ENCODE measurements at places on chromosomes 11 and 22. TPM values are rescaled to one million over a fixed set of nuclear protein-coding genes. Genes with fewer than 3 reads are reported as not detected.

The DGAT2 gene
- 2.3 TPM for total RNA-seq

The C11orf97 gene
- not detected for total RNA-seq

The TEX54 gene
- not detected for total RNA-seq

The NXPE4 gene
- not detected for total RNA-seq

The RTN4R gene
- total RNA-seq, result 0.26 TPM

The DENND6B gene
- 2.1 TPM for total RNA-seq

The OR8B12 gene
- total RNA-seq, result not detected

The SYT7 gene
- total RNA-seq, result 9.2 TPM

The TCN1 gene
- not detected for total RNA-seq

The OTOG gene
- total RNA-seq, result not detected

The FAM83F gene
- total RNA-seq, result not detected

The TRPM5 gene
- total RNA-seq, result not detected

The DEPDC7 gene
- total RNA-seq, result 5.6 TPM

- DNase-seq, result peak; percentile 3
Measured at GRCh38 chr11:72642043-72642883, 32.0 kb downstream of the PDE2A start.

- DNase-seq, result peak; percentile 24
Measured at GRCh38 chr22:19287076-19287707, 4.3 kb downstream of the CLTCL1 start.

- peak; percentile 86 for DNase-seq
Measured at GRCh38 chr11:123478352-123478987, 48.4 kb downstream of the GRAMD1B start.

DNA sequence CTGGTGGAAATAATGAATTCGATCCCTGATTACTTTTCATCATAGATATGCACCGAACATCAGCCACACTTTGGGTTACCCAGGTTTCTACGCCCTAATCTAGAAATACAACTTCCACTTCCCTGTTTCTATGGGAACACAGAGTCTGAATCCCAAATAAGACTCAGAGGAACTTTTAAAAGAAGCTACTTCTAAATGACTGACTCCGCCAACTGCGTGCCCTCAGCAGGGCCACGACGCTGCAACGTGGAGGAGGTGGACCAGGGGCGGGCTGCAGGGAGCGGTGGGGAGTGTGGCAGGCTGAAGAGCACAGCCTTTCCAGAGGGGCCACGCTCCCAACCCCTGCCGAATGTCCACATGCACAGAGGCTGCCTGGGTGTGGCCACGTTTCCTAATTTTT is 304.0 kb downstream of the SHANK2 start:
- no peak for DNase-seq

DNA sequence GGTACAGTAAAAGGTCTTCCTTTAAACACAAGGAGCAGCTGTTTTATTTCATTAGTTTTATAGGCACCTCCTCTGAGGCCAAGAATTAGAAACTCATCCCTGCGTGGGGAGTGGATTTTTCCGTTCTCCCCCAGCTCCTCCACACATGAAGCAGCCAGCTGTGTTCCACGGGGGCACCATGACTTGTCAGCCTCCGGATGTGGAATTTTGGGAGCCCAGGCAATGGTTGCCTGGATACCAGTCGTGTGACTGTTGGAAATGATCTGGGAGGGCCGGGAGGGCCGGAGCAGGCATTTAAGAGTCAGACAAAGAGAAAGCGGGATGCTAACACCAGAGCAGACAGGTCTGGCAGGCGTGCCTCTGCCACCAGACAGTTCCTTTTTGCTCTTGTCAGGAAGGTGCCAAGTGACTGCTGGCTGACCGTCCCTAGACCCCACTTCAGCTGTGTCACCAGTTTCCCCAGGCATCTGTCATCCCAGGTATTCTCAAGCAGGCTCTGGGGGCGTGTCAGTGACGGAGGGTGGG is 15.9 kb upstream of the CDC42EP2 start:
- DNase-seq, result peak; percentile 86

DNA sequence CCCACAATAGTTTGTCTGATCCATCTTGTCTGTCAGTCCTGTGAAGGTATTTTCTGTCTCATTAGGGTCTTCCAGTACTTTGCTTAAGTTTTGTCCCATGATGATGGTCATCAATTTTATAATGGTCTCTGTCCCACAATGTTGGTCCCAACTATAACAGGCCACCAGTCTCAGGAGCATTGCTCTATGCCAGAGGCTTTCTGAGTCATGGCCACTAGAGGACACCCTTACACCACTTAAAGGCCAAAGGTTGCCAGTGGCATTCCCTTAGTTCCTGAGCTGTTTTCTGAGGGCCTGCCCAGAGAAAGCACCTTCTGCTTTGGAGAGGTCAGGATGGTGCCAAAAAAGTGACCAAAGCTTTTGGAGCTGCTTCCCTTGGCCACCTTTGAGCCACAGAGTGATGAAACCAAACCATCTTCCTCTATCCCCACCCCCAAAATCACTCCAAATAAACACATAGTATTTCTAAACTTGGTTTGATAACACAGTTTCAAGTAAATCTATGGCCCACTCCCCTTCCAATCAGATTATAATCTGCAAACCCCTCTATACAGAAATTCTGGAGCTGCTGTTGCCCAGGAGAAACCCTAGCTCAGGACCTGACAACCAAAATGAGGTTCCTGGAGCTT is 19.3 kb downstream of the EIF3F start:
- DNase-seq, result peak; percentile 53

- no peak for DNase-seq
Measured at GRCh38 chr11:133656082-133656635, 123.9 kb upstream of the OPCML start.

GRCh38 chr11:3178349-3178748 is 13.2 kb upstream of the OSBPL5 start:
- DNase-seq, result no peak

DNA sequence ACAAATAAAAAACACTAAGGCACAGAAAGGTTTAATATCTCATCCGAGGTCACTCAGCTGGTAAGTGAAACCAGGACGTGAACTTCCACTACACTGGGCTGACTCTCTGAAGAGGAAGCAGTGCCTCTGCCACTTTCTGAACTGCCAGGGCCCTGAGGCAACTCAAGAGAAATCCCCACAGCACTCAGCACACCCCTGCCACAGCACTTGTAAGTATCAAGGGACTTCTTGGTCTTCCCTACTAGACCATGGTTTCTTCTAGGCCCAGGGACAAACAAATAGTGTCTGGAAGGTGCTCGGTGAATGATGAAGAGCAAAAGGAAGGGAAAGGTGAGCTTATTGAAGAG is 49.7 kb downstream of the RPL27A start:
- no peak for DNase-seq

GRCh38 chr22:46286941-46287872 is 9.5 kb upstream of the GTSE1 start:
- no peak for DNase-seq

- no peak for DNase-seq
Measured at GRCh38 chr11:65842144-65842543, 8.4 kb downstream of the SNX32 start.

DNA sequence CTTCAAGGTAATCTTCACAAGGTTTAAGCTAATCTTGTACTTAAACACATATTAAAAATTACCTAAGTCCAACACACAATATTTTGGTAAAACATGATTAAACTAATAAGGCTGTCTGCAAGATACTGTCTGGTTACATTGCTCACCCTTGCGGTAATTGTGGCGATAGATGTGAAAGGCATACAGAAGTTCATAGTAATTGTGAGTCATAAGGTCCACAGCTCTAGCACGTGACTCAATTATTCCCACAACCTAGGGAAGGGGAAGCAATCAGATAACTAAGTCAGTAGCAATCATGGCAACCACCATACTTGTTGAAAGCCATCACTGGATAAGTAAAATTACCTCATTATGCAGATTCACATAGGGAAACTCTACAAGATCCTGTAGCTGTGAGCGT is 30.5 kb upstream of the FNBP4 start:
- DNase-seq, result peak; percentile 96

- no peak for DNase-seq
Measured at GRCh38 chr22:30033137-30033536, 47.1 kb upstream of the HORMAD2 start.

DNA sequence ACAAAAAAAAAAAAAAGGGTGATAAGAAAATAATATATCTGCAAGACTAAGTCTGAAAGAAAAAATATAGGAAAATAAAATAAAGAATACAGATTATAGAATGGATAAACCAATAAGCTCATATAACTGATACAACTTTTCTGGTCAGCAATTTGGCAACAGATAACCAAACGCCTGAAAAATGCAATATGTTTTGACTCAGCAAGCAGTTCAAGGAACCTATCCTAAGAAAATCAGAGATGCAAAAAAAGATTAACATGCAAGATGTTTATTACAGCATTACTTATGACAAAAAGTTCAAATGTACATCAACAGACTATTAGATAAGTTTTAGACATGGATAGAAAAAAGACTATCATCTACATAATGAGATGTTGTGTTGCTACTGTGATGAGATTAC is 27.1 kb upstream of the GAB2 start:
- no peak for DNase-seq

DNA sequence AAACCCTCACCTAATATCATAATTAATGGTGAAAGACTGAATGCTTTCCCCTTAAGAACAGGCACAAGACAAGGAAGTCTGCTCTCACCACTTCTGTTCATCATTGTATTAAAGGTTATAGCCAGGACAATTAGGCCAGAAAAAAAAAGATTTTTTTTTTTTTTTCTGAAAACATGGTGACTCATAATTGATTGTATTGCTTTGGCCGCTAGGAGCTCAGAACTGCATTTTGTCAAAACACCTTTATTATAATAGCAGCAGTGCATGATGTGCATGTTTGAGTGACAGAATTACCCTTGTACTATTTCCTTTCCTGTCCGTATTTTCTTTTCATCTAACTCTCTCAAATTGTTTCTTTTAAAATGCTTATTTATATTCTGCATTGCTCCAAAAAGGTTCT is 98.1 kb downstream of the RNF169 start:
- peak; percentile 10 for DNase-seq

GRCh38 chr11:9664276-9665171 is 647 bp downstream of the SWAP70 start:
- peak; percentile 48 for DNase-seq

- DNase-seq, result no peak
Measured at GRCh38 chr22:33789690-33790253, 130.5 kb downstream of the LARGE1 start.

DNA sequence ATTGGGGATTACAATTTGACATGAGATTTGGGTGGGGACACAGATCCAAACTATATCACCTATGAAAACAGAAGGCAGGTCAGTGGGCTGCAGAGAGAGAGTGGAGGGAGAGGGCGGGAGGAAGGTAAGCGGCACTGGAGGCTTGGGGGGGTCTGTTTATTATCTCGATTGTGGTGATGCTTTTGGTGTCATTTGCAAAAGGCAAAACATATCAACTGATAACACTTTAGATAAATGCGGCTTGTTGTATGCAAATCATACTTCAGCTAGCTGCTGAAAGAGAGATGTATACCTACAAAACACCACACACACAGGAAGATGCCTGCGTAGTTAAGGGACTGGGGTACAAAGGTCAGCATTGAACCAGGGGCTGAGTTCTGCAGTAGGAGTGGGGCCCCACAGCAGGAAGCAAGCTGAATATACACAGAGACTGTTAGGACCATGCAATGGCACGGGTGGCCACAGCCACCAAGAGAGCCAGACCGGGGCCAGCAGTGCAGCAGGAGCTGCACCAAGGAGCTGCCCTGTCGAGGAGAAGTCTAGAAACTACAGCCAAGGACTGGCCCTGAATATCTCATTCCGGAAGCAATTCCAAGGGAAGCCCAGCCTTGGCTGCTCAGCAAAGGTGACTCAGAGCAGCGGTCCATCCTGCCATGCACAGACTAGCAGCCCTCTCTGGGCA is 23.8 kb upstream of the TOLLIP start:
- no peak for DNase-seq

DNA sequence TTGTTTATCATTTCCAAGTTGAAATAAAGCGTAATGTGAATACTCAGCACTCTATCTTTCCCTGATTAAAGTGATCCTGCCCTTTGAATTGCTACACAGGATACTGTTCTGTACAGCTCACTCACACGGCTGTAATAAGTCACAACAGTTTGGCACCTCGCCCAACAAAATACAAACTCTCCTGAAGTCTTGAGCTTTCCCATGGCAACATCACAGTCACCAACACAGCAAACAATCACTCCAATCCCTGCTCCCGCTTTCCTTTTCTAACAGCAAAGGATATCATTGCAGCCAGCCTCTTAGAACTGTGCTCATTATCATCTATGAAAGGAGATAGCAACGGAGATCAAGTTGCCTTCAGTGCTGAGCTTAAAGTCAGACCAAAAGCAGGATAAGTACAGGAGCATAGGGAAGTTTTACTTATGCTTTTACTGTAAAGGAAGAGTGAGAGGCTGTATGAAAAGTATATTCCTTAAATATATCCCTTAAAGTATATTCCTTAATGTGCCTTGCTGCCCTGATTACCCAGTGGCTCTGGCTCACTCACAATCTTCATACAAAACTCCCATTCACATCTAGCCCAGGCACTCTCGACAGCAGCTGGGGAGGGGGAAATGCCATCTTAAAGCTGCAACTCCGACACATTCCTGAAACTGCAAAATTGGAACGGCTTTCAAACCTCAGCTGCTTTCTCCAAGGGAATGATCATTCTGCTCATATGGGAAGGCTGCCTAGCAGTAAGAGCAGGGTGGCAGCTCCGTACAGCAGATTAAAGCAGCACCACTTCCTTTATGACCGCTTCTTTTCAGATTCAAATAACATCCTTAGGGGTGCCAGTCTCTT is 35.8 kb downstream of the MAML2 start:
- DNase-seq, result peak; percentile 99

GRCh38 chr11:79663017-79663416 is 222.2 kb upstream of the TENM4 start:
- no peak for DNase-seq

DNA sequence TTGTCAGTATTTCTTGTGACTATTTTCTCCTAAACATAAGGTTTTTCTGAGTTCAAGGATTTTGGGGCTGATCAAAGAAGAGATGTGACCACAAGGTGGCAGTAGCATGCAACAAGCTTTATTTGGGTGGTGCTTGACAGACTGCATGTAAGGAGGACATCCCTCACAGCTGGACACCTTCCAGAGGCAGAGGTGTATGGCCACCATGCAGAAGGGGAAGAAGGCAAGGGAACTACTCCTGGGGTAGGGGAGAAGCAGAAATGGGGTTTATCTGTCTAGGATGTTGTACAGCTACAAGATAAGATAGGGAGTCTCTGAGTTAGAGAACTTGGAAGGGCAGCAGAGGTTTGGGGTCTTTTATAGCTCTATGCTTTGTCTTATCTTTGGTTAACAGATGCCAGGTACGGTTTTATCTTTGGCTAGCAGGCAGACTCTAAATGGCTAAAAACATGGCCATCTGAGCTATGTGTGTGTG is 5.1 kb upstream of the BIRC2 start:
- DNase-seq, result peak; percentile 87

Data from fibroblast of lung (primary cell).